Foreskin fibroblast (primary cell): ENCODE measurements at places on chromosomes 4 and X.
A peak's percentile ranks its signal among the peaks of the same experiment; 100 is the strongest.

DNA sequence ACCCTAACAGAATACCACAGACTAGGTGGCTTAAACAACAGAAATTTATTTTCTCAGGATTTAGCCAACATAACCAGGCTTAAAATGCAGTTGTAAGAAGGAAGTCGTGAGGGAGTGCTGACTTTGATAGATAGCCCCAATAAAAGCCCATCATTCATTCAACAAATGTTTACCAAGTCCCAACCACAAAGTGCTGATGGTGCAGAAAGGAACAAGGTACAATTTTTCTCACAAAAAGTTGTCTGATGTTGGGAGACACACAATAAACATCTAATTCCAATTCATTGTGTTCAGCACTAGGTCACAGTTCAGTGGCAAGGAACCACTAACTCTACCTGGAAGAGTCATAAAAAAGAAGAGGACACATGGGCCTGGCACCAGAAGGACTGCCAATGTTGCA lies 42.2 kb downstream of the AKAP4 start:
- no peak for DNase-seq

DNA sequence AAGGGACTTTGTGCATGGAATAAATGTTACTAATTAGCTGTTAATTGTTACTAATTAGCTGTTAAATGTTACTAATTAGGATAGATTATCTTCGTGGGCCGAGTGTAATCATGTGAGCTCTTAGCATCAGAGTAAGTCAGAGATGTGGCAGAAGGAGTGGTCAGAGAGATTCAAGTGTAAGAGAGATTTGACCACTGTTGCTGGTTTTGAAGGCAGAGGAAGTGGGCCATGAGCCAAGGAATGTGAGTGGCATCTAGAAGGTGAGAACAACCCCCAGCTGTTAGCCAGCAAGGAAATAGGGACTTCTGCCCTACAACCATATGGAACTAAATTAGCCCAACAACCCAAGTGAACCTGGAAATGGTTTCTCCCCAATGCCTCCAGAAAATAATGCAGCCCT lies 28.2 kb downstream of the ODAPH start:
- peak; percentile 4 for DNase-seq

GRCh38 chr4:5545271-5545670 lies 163.1 kb downstream of the EVC2 start:
- peak; percentile 7 for DNase-seq

DNA sequence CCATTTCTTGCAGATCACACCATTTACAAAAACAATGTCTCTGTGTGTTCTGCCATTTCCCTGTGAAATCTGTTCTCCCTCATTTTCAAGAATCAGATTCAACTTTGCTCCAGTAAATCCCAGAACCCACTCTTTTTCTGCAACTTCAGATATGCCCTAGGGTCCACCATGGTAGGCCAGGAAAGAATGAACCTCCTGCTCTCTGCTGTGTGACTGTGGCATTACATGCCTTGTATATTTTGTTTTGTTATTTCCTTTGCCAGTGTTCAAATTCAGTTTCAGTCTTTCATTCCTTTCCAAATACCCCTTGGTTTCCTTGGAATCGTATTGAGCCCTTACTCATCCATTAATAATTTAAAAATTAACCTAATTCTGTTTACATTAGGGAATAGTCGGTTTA lies 290.2 kb upstream of the VCX start:
- no peak for DNase-seq

- DNase-seq = no peak
Measured at GRCh38 chrX:17859609-17860178, 1.4 kb downstream of the RAI2 start.

DNA sequence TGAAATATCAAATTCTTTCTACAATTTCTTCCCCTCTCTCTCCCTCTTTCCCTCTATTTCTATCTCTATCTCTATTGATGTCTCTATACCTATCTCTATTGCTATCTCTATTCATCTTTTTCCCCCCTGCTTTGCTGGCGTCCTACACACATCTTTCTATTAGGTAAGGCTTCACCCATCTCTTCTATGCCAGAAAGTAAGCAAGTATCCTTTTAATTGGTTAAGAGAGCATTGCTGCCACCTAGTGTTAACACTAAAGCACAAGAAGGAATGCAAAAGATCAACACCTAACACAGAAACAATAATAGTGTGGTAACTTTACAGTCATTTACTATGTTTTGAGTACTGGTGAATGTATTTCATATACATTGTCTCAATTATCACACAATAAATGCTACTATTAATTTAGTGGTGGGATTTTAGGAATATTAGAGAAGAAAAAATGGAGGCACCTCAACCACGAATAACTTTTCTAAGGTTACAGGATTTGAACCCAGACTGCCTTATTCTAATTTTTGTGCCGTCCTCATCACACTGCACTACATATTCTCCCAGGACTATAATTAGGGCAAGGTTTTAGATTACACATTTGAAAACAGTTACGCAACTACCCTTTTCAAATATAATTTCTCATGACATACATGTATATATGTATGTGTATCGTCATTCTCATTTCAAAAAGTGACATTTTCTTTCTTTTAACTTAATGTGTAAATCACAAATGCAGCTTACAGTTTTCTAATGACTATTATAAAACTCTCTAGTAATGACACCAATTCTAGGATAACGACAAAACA lies 3.7 kb upstream of the C4orf36 start:
- peak; percentile 54 for DNase-seq

DNA sequence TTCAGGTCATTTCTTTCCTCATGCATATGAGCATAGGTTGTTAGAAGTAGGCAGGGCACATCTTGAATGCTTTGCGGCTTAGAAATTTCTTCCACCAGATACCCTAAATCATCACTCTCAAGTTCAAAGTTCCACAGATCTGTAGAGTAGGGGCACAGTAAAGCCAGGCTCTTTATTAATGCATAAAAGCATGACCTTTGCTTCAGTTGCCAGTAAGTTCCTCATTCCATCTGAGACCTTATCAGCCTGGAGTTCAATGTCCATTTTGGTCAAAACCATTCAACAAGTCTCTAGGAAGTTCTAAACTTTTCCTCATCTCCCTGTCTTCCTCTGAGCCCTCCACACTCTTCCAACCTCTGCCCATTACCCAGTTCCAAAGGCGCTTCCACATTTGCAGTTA lies 77.7 kb downstream of the MAP9 start:
- DNase-seq = no peak

DNA sequence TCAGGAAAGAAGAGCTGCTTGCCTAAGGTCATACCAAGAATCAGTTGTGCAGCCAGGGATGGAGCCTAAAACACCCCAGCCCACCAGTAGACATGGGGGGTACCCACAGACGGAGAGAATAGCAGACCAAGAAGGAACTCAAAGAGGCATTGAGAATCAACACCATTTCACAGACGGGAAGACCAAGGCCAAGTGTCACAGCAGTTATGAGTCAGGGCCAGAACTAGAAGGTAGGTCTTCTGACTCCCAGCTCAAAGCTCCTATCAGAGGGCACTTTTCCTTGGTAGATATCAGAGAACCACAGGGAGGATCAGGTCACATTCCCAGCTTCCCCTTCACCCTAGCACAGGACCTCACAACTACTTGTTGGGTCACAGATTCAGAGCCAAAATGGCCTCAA lies 14.5 kb downstream of the OTUD5 start:
- DNase-seq = no peak

GRCh38 chr4:183182873-183183725 lies 84.0 kb downstream of the WWC2 start:
- peak; percentile 79 for DNase-seq

GRCh38 chrX:13376857-13377549 lies 57.1 kb upstream of the ATXN3L start:
- DNase-seq = peak; percentile 83

- DNase-seq = peak; percentile 53
Measured at GRCh38 chr4:118783887-118784286, 52.0 kb downstream of the SEC24D start.

DNA sequence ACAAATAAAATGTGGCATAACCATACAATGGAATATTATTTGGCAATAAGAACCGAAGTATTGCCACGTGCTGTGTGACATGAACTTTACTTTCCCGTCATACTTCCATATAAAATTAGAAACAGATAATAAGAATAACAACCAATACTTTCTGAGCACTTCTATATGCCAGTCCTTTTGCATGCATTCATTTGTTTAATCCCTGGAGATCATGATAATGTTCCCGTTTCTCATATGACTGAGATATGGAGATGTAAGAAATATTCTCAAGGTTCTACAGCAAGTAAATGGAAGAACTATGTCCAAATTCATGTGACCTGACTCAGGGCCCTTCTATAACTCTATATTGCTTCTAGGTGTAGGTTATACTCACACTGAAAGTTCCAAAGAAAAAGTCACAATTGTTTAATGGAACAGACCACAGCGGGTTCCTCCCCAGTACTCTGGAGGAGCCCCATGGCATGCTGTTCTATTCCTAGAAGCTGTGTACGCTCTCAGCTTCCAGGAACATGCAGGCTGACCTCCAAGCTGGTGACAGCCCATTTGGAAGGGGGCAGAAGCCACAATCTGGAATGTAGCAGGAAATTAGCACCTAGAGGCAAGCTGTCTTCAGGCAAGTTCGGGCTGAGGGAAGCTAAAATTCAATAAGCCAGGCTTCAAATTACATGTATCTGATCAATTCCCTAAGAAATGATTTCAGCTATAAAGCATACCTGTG lies 31.5 kb downstream of the QDPR start:
- DNase-seq = no peak

DNA sequence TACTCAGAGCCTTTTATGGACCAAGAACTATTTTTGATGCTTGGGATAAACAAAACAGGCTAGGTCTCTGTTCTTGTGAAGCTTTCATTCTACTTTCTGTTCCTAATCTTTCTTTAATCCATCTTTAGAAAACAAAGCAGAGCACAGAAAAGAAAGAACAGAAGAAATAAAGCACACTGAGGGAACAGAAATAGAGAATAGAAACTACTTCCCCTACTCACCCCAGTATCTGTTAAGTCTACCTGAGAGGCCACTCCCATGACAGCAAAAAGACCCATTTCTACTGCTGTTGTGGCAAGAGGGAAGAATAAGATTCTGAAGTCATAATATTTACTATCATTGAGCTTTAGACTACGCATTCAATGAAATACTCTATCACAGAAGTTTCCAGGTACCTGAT lies 9.2 kb downstream of the RFC1 start:
- no peak for DNase-seq

DNA sequence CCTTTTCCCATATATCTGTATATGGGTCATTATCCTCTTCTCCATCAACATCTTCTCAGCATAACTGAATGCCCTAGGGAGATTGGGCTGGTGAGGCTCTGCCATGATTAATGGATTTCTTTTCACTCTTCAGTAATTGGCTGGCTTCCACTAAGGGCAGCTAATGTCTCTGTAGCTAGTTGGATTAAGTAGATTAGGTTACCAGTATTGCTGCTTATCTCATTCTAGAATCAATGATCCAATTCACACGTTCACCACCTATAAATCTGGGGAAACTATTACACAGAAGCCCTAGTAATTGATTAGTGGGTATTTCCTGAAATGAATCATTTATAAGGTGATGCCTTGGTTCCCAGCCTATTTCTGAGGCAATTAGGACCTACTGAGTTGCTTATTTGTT lies 94.8 kb downstream of the KDR start:
- DNase-seq = no peak

- DNase-seq = peak; percentile 7
Measured at GRCh38 chr4:182749667-182750167, 167.5 kb downstream of the DCTD start.

- DNase-seq = no peak
Measured at GRCh38 chrX:154502098-154502497, 11.7 kb upstream of the SLC10A3 start.

DNA sequence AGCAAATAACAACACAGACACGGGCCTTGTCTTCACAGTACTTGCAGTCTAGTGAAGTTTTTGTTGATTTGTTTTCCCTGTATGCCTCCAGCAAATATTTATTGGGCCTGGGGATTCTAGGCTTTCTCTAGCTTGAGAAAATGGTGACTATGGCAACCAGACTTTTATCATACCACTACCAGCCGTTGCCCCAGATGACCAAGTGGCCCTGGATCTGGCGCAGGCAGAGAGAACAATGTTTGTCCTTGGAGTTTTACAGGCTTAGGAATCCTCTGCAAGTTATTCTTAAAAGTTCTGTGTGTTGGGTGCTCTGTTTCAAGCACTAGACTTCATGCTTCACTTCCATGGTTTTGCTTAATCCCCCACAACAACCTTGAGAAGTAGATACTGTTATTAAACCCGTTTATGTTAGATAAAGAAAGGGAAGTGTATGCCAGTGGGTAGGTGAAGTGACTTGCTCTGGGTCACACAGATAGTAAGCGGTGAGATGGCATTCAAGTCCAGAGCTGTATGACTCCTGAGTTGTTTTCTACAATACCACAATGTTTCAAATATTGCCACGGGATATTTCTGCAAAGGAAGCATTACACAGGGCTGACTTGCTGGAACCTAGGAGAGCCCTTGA lies 94.6 kb downstream of the AKAP4 start:
- no peak for DNase-seq

- peak; percentile 45 for DNase-seq
Measured at GRCh38 chr4:183256756-183257385, 63.2 kb downstream of the CLDN22 start.

DNA sequence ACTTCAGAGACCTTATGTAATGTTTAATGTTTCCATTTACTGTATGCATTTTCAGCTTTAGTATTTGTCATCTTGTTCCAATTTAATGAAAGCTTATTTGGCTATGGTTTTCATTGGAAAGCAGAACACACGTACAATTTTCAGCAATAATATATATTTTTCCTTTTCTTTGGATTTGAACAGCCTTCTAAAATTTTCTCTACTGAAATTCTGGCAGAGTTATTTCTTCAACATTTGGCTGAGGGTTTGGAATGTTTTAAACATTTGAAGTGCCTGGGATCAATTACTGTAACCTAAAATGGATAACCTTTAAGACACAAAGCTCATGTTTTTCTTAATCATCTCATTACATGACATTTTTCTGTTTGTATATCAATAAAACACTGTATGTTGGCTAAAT lies 156.9 kb downstream of the TENM3 start:
- no peak for DNase-seq

DNA sequence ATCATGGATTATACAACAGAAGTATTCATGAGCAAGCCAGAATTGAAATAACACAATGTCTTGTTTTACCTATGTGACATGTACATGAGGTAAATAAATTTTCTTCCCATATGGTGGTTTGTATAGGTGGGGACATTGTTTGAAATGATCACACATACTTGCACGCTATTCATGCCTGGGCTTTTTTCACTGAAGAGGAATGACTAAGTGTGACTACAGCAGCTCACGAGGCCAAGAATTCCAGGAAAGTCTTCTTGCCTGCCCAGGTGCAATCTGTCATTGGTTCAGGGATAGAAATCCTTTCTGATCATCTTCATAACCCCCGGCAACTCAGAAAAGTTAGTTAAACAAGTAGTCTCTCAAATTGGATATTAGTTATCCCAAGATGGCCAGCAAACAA lies 36.3 kb upstream of the AREG start:
- DNase-seq = no peak

DNA sequence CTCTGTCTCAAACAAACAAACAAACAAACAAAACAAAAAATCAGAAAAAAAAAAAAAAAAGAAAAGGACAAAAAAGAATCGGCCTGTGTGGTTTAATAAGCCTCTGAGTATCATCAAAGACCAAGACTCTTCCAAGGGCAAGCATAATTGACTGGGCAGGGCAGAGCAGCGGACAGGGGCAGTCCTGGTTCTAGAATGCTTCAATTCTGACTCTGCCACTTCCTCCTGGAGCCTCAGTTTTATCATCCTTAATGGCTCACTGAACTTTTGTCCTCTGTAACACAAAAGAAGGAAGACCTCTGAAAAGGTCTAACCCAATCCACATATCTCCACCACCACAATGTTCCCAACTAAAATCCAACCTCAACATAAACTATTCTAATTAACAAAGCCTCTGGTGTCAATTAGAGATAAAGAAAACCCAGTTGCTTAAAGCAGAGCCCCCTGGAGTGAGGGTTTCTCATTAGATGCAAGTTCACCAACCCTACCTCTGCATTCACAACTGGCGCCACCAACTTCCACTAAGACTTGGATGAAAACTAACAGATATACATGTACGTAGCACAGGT lies 51.7 kb downstream of the TBC1D9 start:
- DNase-seq = no peak
